ENCODE measurements at places on chromosomes 12 and 14.

- DNase-seq = no peak
Observed at GRCh38 chr12:95784915-95785314, 5.6 kb downstream of the NTN4 start.

GRCh38 chr14:91019673-91020072 is 40.8 kb downstream of the RPS6KA5 start:
- no peak for DNase-seq

- DNase-seq = no peak
Observed at GRCh38 chr14:89461256-89461655, 44.2 kb upstream of the FOXN3 start.

DNA sequence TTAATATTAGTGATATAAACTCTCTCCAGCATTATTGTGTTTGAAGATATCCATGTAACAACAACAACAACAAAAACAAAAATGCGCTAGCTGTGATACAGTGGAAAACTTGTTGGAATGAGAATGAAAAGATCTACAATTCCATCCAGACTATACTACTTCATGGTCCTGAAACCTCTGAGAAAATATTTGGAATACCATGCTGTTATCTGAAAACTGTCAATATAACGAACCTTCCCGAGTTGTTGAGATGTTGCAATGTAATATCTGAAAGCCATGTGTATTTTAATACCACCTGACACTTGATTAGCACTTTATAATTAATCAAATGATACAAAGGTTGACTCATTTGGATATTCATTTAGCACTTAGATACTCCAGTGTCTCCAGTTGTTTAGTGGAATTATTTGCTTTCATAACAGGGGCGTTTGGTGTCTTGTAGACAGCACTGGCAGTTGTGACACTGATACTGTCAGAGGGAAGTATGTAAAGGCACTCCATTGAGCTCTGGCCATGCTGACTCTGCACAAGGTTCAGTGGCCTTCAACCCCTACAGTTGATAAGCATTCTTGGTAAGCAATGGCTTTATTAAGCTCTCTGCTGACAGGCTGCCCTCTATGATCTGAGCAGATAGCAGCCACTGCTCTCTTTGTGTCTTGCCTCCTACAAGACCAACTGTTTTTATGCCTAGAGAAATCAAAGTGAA is 447.1 kb upstream of the SEL1L start:
- no peak for DNase-seq

GRCh38 chr12:26226629-26227360 is 31.4 kb downstream of the SSPN start:
- no peak for DNase-seq

DNA sequence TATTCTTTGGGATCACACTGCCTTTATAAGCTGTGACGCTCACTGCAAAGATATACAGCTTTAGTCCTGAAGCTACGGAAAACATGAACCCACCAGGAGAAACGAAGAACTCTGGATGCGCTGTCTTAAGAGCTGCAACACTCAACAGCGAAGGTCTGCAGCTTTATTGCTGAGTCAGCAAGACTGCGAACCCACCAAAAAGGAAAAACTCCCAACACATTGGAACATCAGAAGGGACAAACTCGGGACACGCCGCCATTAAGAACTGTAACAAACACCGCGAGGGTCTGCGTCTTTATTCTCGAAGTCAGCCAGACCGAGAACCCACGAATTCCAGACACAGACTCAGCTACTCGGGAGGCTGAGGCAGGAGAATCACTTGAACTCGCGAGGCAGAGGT is 9.2 kb upstream of the VWF start:
- DNase-seq = no peak

- no peak for DNase-seq
Observed at GRCh38 chr12:15708396-15709076, 80.7 kb downstream of the EPS8 start.

DNA sequence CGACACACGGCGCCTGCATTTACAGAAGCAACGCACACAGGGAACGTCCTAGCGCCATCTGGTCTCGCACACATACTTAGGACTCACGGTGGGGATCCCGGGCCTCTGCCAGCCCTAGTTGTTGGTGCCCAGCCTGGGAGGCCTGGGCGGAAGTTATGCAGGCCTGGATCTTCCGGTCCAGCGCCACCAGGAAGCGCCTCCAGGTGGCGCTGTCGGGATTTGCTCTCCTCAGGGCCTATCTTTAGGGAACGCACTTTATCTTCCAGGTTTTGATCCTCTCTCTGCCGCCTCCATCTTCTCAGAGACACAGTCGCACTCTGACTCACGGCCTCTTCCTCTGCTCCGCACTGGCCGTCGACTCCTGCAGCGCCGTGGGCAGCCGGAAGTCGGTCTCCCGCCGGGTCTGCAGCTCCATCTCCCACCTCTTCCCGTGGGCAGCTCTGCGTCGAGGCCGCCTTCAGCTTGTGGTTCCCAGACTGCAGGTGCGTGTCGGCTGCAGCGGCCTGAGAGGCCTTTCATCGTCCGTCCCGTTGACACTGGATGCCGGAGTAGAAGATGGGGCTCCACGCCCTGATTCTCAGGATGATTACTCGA is 760.4 kb downstream of the TMEM121 start:
- DNase-seq = no peak

GRCh38 chr12:117507548-117507947 is 146.1 kb upstream of the NOS1 start:
- no peak for DNase-seq

GRCh38 chr12:88634008-88634407 is 53.7 kb upstream of the KITLG start:
- DNase-seq = no peak

GRCh38 chr14:77347751-77348150 is 26.9 kb downstream of the GSTZ1 start:
- DNase-seq = no peak

- no peak for DNase-seq
Observed at GRCh38 chr14:33962016-33962415, 11.1 kb upstream of the EGLN3 start.

- no peak for DNase-seq
Observed at GRCh38 chr12:122238861-122239260, 13.0 kb upstream of the DIABLO start.

DNA sequence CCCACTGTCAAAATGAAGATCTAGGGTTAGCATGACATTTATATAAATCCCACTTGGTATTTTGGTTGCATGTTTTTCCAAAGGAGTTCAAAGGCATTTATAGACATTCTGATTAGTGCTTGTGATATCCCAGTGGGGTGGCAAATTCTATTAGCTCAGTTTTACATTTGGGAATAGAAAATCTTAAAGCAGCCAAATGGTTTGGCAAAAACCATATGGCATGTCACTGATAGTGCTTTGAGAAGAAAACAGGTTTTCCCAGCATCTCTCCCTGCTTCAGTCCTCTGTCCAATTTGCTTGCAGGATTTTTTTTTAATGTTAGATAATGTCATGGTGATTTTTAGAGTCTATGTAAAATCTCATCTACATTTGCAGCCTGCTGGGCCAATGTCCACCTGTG is 225.1 kb upstream of the DIO3 start:
- no peak for DNase-seq

DNA sequence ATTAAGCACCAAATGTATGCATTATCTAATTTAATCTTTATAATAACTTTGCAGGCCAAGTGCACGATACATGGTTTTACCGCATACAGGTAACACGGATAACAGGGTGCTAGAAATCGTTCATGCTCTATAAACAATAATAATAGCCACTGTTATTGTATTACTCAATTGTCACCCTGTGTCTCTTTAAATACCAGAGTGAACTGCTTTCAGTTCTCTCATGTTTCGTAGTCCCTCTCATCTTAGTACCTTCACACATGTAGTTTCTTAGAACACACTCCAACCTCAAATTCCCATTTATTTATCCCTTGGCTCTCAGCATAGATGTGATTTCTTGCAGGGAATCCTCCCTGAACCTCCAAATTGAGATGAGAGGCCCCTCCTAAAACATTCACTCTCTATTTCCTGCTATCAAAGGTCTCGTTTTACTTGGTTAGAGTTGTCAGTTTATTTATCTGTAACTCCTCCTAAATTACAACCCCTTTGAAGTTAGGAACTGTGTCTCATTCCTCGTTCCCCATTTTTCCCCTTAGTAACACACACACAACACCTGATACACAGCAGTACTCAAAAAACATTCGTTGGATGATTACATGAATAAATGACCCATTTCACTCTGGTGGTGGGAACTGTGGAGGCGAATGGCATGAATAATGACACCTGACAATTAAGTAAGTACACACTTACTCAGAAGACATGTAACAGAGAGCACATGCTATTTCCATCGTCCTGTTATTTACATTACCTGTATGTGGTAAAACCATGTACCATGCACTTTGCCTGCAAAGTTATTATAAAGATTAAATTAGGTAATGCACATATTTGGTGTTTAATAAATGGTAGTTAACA is 134.6 kb downstream of the BTG1 start:
- no peak for DNase-seq

- DNase-seq = no peak
Observed at GRCh38 chr12:130993759-130994670, 40.3 kb downstream of the ADGRD1 start.

- no peak for DNase-seq
Observed at GRCh38 chr12:45285717-45286116, 69.8 kb downstream of the ANO6 start.

- no peak for DNase-seq
Observed at GRCh38 chr12:99131751-99132199, 486.7 kb downstream of the APAF1 start.

GRCh38 chr12:79547044-79547734 is 143.6 kb downstream of the PAWR start:
- DNase-seq = no peak

- no peak for DNase-seq
Observed at GRCh38 chr12:19647806-19648556, 208.7 kb downstream of the AEBP2 start.

DNA sequence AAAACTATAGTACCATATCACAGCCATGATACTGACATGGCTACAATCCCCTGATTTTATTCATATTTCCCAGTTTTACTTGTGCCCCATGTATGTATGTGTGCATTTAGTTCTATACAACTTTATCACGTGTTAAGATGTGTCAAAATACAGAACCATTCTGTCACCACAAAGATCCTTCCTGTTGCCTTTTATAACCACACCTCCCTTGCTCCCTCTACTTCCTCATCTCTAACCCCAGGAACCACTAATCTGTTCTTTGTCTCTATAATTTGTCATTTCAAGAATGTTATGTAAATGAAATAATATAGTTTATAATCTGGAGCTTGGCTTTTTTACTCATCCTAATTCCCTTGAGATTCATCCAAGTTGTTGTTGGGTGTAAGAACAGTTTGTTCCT is 358.4 kb downstream of the DPF3 start:
- no peak for DNase-seq

DNA sequence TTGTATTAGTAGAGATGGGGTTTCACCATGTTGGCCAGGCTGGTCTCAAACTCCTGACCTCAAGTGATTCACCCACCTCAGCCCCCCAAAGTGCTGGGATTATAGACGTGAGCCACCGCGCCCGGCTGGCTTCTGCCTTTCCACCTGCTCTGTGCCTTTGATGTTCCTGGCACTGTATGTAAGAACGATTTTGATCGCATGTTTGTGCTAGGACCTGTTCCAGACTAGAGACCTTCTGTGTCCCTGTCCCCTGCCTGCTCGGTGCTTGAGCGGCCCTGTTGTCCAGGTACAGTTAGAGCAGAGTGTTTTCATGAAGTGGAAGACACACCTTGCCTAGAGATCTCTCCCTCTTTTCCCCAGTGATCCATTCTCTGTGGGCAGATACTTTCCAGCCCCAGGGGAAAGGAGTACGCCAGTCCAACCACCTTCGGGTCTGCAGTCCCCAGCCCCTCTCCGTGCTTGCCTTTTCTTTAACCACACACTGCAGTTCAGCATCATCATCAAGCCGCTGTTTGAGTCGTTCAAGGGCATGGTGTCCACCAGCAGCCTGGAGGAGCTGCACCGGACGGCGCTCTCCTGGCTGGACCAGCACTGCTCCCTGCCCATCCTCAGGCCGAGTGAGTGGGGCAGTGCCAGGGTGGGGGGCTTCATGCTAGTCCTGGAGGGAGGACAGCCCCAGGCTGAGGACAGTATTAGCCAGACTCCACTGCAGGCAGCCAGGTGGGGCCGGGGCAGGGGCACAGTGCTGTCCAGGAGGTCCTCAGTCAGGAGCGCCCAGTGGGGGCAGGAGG is 33.4 kb downstream of the IL31 start:
- no peak for DNase-seq

GRCh38 chr14:85958069-85958468 is 428.1 kb downstream of the FLRT2 start:
- DNase-seq = no peak

- no peak for DNase-seq
Observed at GRCh38 chr14:104388541-104389325, 190.8 kb upstream of the C14orf180 start.

DNA sequence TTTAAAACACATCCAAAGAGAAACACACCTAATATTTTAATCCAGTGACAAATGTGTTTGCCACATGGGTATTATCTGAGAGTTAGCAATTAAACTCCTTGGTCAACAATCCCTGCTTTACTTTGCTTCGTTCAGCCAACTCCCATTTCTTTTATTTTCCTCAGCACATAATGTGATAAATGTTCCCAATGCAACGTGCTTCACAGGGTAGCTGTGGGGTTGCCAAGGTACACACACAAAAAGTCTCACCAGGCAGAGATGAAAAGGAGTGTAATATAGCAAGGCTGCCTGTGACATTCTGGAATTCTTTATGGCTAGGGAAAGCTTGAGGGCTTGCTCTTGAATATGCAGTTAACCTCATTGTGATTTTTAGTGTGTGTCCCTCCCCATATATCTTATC is 208.0 kb upstream of the DIO2 start:
- no peak for DNase-seq

DNA sequence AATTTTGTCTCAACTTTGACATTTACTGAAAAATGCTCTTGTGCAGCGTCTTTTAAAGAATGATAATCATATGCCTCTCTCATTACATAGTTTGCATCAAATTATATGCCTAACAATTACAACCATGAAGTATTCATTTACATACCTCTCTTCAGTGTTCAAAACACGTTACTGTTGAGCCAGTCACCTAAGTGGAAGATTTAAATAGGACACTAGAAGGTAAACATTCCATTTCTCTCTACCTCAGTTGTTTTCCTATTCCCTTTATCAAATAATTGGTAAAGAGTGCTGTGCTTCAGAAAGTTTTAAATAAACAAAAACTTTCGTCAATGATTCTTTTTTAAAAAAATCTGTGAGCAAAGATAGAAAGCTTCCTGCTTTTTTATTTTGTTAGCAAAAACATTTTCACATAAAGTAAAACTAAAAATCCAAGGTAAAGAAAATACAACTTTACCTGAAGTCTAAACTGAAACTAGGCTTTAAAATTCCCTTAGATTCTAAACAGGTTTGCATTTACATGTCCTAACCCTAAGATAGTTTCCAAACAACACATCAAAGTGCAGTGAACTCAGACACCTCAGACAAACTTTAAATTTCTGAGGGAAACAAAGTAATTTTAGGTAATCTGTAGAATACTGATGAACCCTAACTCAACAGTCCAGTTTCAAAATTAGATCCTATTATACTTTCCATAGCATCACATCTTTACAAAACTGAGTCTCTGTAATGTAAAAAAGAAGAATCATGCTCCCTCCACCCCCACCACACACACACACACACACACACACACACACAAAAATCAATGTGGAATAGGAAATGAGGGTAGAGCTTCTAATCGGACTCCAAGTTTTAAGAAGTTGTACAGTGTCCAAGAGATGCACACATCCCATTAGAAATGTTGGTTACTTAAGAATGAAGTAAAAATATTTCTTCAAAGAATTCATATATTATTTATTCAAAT is 46.2 kb downstream of the PAWR start:
- DNase-seq = no peak

Measured in activated naive CD8-positive, alpha-beta T cell treated with anti-CD3 and anti-CD28 coated beads, Interleukin-2, amount 50 U/mL, for 16 hours (primary cell).